Activated T-helper 2 cell treated with anti-CD3 and anti-CD28 coated beads, Interferon-gamma antibody, Interleukin-2, Interleukin-4, amounts not matched to agents 10 μg/mL and 5 μg/mL and 100 μg/mL, durations not matched to agents 14 hours and 24 hours and 36 hours (primary cell): ENCODE measurements at places on chromosomes 7 and 10. TPM values are rescaled to one million over a fixed set of nuclear protein-coding genes. Genes with fewer than 3 reads are reported as not detected.
A peak's percentile ranks its signal among the peaks of the same experiment; 100 is the strongest.

Gene RUFY2
- total RNA-seq = 11.3 and 12.1 TPM in 2 replicates

Gene ZKSCAN5
- total RNA-seq = 8.2 and 8.4 TPM in 2 replicates

Gene AOAH
- 33.4 and 33.5 TPM in 2 replicates for total RNA-seq

- no peak overlapping the region for H3K4me3 ChIP-seq
- H3K27me3 ChIP-seq = no peaks in the 10 kb centered on the region
- DNase-seq = no peak
- H3K4me1 ChIP-seq = no peaks in the 10 kb centered on the region
- no peaks in the 10 kb centered on the region for H3K36me3 ChIP-seq
- H3K27ac ChIP-seq = no peak overlapping the region
Observed at GRCh38 chr10:78686444-78687060, 382.2 kb upstream of the ZMIZ1 start.

DNA sequence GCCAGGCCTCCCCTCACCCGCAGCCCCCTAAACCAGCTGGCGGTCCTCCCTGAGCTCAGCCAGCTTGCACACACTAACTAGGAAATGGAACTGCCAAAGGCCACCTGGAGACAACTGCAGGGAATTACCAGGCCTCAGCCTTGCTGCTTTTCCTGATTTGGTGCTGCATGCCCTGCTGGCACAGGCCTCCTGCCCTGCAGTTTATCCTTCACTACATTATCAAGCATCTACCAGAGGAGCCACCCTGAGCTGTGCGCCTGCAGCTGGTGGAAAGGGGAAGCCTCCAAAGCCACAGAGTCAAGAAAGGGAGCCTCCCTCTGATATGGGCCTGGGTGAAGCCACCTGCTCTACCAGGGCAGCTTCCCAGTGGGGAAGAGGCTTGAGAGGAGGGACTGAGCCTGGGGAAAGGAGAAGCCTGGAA is 139.8 kb downstream of the GRID1 start:
- H3K4me1 ChIP-seq = no peaks in the 10 kb centered on the region
- no peaks in the 10 kb centered on the region for H3K27me3 ChIP-seq
- no peak overlapping the region for H3K4me3 ChIP-seq
- no peaks in the 10 kb centered on the region for H3K36me3 ChIP-seq

- DNase-seq = no peak
- H3K4me1 ChIP-seq = peaks cover 11% of the 10 kb centered on the region
- no peaks in the 10 kb centered on the region for H3K36me3 ChIP-seq
- H3K27ac ChIP-seq = no peak overlapping the region
- peak overlapping the region; percentile 55 for H3K4me3 ChIP-seq
Observed at GRCh38 chr7:141512597-141512996, 38.6 kb upstream of the AGK start.

Gene PODXL
- 0.68 and 0.76 TPM in 2 replicates for total RNA-seq

DNA sequence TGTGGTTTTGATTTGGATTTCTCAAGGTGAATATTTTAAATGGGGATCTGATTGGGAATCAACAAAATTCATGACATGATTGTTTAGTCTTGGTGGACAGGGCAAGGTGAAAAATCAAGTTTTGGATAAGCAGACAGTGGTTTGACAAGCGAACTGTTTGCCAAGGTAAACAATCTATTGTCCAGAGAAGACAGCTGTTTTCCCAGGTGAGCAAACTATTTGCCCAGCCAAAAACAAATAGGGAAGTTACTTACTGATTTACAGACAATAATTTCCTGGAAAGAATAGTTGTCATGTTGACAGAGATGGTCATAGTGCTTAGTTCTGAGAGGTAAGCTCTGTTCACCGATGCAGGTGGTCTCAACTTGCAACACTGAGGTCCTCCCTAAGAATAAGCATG is 94.0 kb upstream of the STEAP1B start:
- no peak for DNase-seq
- no peak overlapping the region for H3K4me3 ChIP-seq
- H3K4me1 ChIP-seq = no peaks in the 10 kb centered on the region
- H3K36me3 ChIP-seq = no peaks in the 10 kb centered on the region
- peaks cover 55% of the 10 kb centered on the region for H3K27me3 ChIP-seq
- H3K27ac ChIP-seq = no peak overlapping the region

DNA sequence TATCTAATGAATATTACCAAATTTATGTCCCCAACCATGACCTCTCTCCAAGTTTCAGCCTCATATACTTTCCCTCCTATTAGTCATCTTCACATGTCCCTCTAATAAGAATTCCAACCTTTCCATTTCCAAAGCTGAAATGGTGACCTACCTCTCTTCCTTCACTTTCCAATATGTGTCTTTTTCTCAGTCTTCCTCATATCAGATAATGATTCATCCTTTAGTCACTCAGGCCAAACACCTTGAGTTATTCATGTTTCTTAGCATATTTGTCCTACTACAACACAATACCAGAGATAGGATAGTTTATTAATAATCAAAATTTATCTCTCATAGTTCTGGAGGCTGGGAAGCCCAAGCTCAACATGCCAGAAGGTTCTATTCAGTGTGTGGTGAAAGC is 318.5 kb upstream of the ZWINT start:
- no peaks in the 10 kb centered on the region for H3K36me3 ChIP-seq
- no peak overlapping the region for H3K27ac ChIP-seq
- DNase-seq = no peak
- no peaks in the 10 kb centered on the region for H3K4me1 ChIP-seq
- no peak overlapping the region for H3K4me3 ChIP-seq
- no peaks in the 10 kb centered on the region for H3K27me3 ChIP-seq

DNA sequence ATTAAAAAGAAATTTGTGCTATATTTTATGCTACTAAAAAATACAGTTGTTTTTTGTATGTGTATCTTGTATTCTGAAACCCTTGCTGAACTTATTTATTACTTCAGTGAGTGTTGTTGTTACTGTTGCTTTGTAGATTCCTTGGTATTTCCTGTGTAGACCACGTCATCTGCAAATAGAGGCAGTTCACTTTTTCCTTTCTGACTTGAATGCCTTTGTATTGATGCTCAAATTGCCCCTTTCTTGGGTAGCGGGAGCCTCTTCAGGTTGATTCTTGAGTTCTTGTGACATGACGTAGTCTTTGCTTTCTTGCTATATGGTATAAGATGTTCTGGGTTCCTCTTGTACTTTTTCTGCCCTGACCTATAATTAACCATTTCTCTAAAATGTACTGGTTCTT is 504.1 kb downstream of the SDK1 start:
- H3K4me1 ChIP-seq = no peaks in the 10 kb centered on the region
- DNase-seq = no peak
- H3K27ac ChIP-seq = no peak overlapping the region
- H3K36me3 ChIP-seq = no peaks in the 10 kb centered on the region
- no peak overlapping the region for H3K4me3 ChIP-seq

Gene MKX
- total RNA-seq = not detected in 2 replicates

Gene ATRNL1
- 0.50 and 0.87 TPM in 2 replicates for total RNA-seq

DNA sequence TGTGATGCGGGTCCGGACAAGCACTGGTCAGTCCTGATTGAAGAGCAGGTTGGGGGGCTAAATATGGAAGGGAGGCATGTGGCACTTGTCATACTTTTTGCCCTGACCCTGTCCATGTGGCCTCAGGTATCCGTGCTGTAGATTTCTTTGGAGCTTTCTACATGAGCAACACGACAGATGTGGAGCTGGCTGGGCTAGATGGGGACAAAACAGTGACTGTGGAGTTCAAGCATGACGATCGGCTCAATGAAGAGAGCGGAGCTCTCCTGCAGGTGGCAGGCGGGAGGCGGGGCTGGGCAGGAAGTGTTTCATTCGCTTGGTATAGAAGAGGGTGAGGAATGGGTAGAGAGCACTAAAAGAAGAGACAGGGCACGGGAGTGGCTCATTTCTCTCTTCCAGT is 13.0 kb upstream of the CHCHD1 start:
- peak overlapping the region; percentile 61 for H3K27ac ChIP-seq

- peaks cover 16% of the 10 kb centered on the region for H3K4me1 ChIP-seq
- H3K27ac ChIP-seq = no peak overlapping the region
- DNase-seq = no peak
- no peak overlapping the region for H3K4me3 ChIP-seq
- H3K36me3 ChIP-seq = peaks cover 4% of the 10 kb centered on the region
- no peaks in the 10 kb centered on the region for H3K27me3 ChIP-seq
Observed at GRCh38 chr10:4067931-4068561, 283.0 kb upstream of the KLF6 start.

- no peak within 1 kb of the TSS for H3K27ac ChIP-seq
- DNase-seq = no peak
- H3K4me1 ChIP-seq = peaks cover 2% of the 10 kb centered on the region
- no peaks in the 10 kb centered on the region for H3K36me3 ChIP-seq
Observed at GRCh38 chr7:27173956-27174873, at the start of gene HOXA10. Gene HOXA10, minus strand, starts transcription at chr7:27174320. Its CDS starts 14 bp downstream, at chr7:27174306.

- H3K27me3 ChIP-seq = no peaks in the 10 kb centered on the region
- no peak for DNase-seq
- H3K4me1 ChIP-seq = no peaks in the 10 kb centered on the region
- no peak overlapping the region for H3K4me3 ChIP-seq
Observed at GRCh38 chr7:39259391-39260003, 281.8 kb downstream of the POU6F2 start.

DNA sequence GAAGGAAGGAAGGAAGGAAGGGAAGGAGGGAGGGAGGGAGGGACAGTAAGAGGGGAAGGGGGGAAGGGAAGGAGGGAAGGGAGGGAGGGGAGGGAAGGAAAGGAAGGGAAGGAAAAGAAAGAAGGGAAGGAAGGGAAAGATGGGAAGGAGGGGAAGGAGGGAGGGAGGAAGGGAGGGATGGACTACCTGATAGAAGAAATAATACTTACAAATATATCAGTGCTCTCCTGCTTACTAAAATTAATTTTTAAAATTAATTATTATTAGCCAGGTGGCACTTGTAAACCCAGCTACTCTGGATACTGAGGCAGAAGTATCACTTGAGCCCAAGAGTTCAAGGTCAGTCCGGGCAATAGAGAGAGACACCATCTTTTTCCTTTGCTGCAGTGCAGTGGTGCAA is 18.5 kb downstream of the ZC3HC1 start:
- H3K4me3 ChIP-seq = no peak overlapping the region
- H3K36me3 ChIP-seq = peaks cover 34% of the 10 kb centered on the region
- H3K4me1 ChIP-seq = no peaks in the 10 kb centered on the region
- no peak for DNase-seq
- no peak overlapping the region for H3K27ac ChIP-seq
- no peaks in the 10 kb centered on the region for H3K27me3 ChIP-seq

Gene DNTT
- total RNA-seq = not detected in 2 replicates

- peaks cover 9% of the 10 kb centered on the region for H3K4me1 ChIP-seq
- H3K4me3 ChIP-seq = no peak overlapping the region
- H3K36me3 ChIP-seq = no peaks in the 10 kb centered on the region
- peaks cover 9% of the 10 kb centered on the region for H3K27me3 ChIP-seq
- H3K27ac ChIP-seq = no peak overlapping the region
Observed at GRCh38 chr10:22945934-22946673, 18.3 kb downstream of the ARMC3 start.

- no peaks in the 10 kb centered on the region for H3K4me1 ChIP-seq
- H3K36me3 ChIP-seq = no peaks in the 10 kb centered on the region
- no peak for DNase-seq
- no peaks in the 10 kb centered on the region for H3K27me3 ChIP-seq
- no peak overlapping the region for H3K27ac ChIP-seq
Observed at GRCh38 chr7:31894308-31894707, 175.9 kb downstream of the PDE1C start.

Gene LRIT1
- total RNA-seq = not detected in 2 replicates

GRCh38 chr7:156196649-156197048 is 384.4 kb upstream of the SHH start:
- H3K4me3 ChIP-seq = no peak overlapping the region
- H3K4me1 ChIP-seq = no peaks in the 10 kb centered on the region
- no peak overlapping the region for H3K27ac ChIP-seq
- no peak for DNase-seq
- H3K27me3 ChIP-seq = no peaks in the 10 kb centered on the region
- no peaks in the 10 kb centered on the region for H3K36me3 ChIP-seq

Gene OR2A1
- total RNA-seq = not detected in 2 replicates

GRCh38 chr7:5689716-5690115 is 91.7 kb downstream of the RNF216 start:
- peaks cover 51% of the 10 kb centered on the region for H3K36me3 ChIP-seq
- no peaks in the 10 kb centered on the region for H3K27me3 ChIP-seq
- peak overlapping the region; percentile 9 for H3K4me3 ChIP-seq
- H3K27ac ChIP-seq = peak overlapping the region; percentile 76

Gene GPR85
- not detected in 2 replicates for total RNA-seq

GRCh38 chr10:86329093-86329710 is 37.4 kb downstream of the GRID1 start:
- no peak overlapping the region for H3K27ac ChIP-seq
- DNase-seq = no peak
- no peaks in the 10 kb centered on the region for H3K36me3 ChIP-seq
- no peak overlapping the region for H3K4me3 ChIP-seq
- H3K4me1 ChIP-seq = no peaks in the 10 kb centered on the region

GRCh38 chr7:140521421-140521820 is 42.1 kb upstream of the MKRN1 start:
- no peak overlapping the region for H3K4me3 ChIP-seq
- H3K27me3 ChIP-seq = peaks cover 2% of the 10 kb centered on the region
- no peak overlapping the region for H3K27ac ChIP-seq

DNA sequence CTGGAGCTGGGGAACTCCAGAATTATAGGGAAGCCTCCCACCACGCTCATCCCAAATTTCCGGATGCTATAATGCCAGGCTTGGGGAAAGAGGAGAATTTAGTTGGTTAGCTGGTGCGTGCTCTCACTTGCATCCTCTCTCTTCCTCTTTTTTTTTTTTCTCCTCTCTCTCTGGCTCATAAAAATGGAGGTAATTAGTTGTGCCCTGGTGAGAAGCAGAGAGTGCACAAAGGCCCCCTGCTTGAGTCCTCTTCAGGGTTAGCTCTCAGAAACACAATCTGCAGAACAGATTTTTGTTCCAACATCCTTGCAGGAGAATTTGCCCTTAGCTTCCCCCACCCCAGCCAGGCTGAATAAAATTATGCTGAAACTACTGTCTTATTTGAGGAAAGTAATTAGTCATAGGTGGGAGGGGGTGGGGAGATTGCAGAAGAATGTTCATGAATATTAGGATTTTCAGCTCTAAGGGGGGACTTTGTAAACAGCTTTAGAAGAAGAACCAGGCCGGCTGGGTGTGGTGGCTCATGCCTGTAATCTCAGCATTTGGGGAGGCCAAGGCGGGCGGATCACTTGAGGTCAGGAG is 7.6 kb downstream of the SERPINE1 start:
- no peaks in the 10 kb centered on the region for H3K36me3 ChIP-seq
- H3K27me3 ChIP-seq = peaks cover 30% of the 10 kb centered on the region
- DNase-seq = no peak

DNA sequence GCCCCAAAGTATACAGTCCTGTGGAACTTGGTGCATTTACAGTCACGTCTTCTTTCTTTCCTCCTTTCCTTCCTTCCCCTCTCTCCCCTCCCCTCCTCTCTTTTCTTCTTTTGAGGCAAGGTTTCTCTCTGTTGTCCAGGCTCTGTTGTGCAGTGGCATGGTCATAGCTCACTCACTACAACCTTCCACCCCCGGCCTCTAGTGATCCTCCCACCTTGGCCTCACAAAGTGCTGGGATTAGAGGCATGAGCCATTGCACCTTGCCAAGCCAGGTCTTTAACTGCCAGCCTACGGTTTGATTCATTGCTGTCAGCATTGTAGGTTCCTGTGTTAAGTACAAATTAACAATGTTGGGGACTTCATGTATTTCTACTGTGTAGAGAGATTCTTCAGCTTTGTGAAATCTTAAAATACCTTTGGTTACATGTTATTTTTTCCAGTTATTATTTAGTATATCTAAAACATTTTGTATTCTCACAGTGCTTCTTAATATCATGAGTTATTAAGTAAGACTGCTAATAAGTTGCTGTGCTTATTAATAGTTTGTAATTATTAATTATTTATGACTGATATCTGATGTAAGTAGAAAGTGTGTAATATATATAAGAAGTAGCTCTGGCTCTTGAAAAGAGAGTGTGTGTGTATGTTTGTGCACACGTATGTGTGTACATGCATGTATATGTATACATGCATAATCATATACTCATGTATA is 320.8 kb downstream of the EXOC4 start:
- no peaks in the 10 kb centered on the region for H3K27me3 ChIP-seq
- no peak overlapping the region for H3K4me3 ChIP-seq
- H3K36me3 ChIP-seq = no peaks in the 10 kb centered on the region
- peaks cover 16% of the 10 kb centered on the region for H3K4me1 ChIP-seq
- DNase-seq = no peak
- no peak overlapping the region for H3K27ac ChIP-seq

Gene NPSR1
- not detected in 2 replicates for total RNA-seq
